Inflammatory macrophage (primary cell): ENCODE measurements at places on chromosomes 7 and 10.

GRCh38 chr10:78523453-78523852 is 489.8 kb downstream of the RPS24 start:
- DNase-seq = no peak

DNA sequence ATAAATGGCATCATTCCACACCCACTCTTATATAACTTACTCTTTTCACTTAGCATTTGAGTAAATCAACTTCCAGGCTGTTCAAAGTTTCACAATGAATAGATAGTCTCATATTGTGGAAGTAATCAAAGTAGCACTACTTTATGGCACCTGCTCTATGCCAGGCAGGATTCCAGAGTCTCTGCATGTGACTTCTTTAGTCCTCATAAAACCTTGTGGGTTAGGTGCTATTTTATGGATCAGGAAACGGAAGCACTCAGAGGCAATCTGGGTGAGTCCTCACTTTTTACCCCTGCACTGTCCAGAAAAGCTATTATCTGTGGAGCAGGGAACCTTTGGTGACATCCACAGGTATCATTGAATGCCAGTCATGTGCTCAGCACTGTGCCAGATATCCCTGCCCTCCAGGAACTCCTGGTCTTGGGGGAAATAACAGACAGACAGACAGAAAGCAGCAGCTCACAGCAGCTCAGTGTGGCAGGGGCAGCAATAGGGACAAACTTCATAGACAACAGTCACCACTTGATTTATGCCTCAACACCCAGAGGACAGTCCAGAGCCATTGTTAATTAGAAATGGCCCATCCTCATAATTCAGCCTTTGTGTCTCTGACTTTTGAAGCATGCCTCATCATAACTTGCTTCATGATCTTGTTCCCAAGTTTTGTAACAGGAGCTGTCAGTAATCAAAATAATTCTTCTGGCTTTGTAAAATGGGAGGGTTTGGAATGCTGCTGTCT is 160.6 kb downstream of the SEC23IP start:
- no peak for DNase-seq

GRCh38 chr10:60299961-60300883 is 89.5 kb downstream of the ANK3 start:
- DNase-seq = no peak

GRCh38 chr7:64892116-64892515 is 11.0 kb upstream of the ZNF273 start:
- DNase-seq = no peak

DNA sequence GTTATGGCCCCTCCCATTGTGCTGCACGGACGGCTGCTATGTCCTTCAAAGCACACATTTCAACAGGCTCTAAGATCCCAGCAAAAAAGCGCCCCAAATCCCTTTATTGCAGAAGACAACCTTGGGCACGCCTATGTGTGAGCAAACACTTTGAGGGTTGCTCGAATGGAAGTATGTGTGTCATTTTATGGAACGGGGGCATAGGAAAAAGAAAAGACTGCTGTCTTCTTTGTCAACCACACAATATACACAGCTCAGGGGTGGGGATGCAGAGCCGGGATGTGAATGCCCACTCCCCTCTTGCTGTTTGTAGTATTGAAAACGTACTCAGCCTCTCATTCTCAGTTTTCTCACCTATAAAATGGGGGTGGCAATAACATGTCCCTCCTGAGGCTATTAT is 32.0 kb downstream of the C10orf53 start:
- no peak for DNase-seq
